BE2C (cell line): ENCODE measurements at places on chromosomes 11 and 22.

GRCh38 chr22:49140911-49141665 is 686.6 kb downstream of the BRD1 start:
- no peak for DNase-seq

GRCh38 chr11:79441461-79441875 is 638 bp upstream of the TENM4 start:
- no peak for DNase-seq

DNA sequence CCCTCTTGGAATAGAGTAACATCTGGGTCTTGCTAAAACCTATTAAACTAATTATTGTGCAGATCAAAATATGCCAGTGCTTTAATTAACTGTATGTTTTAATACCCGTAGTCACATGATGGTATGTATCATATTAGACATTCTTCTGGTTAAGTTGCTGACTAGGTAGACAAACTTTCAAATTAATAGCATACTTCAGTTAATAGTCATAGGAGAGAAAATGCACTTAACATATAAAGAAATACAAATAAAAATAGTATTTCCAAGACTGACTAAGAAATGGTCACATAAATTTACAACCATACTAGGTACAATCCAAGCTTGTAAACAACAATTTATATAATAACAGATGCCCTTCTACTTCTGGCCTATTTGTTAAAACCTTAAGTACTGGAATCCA is 7.6 kb upstream of the EXPH5 start:
- no peak for DNase-seq

DNA sequence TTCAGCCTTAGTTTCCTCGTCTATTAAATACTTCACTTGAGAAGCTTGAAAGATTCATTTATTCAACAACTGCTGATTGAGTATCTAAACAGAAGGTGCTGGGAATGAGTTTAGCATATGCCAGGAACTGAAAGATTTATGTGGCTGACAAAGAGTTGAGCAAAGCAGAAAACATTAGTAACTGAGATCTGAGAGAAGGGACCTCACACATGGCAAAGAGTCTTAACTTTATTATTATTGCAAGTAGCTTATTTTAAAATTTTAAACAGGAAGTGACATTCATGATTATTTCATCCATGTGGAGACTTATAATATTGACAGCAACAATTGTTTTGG is 133.6 kb downstream of the CASP12 start:
- no peak for DNase-seq

DNA sequence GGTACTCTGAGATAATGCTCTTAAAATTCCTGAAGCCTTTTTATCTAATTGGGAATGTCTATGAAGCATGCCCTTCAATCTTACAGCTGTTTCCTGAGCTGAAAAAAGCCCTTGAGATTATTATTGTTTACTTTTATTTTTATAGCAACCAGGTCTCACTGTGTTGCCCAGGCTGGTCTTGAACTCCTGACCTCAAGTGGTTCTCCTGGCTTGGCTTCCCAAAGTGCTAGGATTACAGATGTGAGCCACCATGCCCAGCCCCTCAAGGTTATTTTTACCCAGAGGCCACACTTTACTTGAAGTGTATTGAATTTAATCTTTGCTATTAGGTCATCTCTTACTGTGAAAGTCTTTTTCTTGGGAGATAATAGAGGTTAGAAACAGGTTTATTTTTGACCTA is 7.0 kb upstream of the SWAP70 start:
- no peak for DNase-seq

DNA sequence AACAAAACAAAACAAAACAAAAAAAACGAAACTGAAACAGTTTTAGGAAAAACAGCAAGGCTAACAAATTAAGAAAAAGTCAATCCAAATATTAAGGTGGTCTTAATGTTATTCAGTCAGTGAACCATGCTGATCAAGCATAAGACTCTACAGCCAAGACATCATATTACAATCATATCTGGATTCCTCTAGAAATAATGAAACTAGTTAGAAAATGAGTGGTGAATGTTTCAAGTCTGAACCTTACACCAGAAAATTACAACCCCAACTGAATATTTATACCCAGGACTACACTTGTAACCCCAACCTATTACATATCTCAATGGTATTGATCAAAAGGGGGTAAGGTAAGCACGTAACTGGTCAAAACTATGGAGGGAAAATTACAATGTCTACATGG is 48.8 kb downstream of the ACAT1 start:
- no peak for DNase-seq

DNA sequence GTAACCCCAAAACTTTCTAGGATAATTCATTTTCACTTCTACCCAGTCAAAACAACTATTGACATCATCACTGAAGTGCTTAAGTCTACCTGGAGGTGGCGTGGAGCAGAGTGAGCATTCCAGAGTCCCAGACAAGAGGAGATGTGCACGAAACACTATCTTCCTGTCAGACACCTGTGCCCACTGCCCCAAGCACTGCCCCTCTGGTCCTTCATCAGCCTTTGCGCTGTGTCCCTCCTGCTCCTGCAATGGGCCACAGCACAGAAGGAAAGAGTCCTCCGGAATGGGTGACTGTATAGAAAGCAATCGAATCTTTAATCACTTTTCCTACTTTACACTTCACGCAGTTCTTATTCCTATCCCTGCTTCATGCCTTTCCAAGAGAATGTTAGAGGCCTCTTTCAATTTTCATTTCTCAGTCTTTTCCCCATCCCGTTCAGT is 512 bp upstream of the GRIA4 start:
- DNase-seq, result peak; percentile 62

DNA sequence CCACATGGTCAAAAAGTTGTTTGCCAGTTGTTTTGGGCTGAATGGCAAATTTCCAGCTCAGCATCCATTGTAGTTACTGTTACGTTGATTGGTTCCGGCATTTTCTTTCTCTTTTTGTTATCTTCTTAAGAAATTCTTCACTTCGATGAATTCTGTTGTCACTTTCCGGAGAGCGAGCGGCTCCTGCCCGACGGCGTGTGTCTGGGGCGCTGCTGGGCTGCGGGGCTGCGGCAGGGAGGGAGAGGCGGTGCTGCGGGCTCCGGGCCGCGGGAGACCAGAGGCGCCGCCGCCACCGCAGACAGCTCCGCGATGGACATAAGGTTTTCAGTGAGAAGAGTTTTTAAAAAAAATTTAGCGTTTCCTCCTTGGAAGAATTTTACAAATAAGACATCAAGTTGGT is 117.4 kb downstream of the RRM1 start:
- no peak for DNase-seq

GRCh38 chr11:33375688-33376311 is 118.6 kb downstream of the HIPK3 start:
- peak; percentile 8 for DNase-seq

DNA sequence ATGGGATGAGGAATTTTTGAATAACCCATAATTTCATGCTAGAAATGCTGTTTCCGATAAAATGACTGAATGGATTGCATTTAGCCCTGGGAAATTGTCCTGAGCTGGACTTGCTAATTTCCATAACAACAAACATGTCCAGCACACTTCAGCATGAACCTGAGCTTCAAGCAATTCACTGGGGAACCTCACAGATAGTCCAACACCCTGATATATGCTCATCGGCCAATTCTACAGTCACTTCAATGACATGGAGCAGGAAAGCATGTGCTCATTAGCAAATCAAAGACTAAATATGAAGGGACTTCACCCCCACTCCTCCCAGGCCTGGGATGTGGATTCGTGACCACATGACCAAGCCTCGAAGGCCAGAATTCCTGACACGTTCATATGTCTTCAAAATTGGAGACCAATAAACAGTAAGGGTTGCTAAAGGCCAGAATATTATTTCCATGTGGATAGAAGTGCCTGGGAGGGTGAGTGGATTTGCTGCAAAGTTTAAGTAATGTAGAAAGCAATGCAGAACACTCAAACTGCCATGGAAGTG is 131.9 kb downstream of the SLC1A2 start:
- DNase-seq, result no peak

DNA sequence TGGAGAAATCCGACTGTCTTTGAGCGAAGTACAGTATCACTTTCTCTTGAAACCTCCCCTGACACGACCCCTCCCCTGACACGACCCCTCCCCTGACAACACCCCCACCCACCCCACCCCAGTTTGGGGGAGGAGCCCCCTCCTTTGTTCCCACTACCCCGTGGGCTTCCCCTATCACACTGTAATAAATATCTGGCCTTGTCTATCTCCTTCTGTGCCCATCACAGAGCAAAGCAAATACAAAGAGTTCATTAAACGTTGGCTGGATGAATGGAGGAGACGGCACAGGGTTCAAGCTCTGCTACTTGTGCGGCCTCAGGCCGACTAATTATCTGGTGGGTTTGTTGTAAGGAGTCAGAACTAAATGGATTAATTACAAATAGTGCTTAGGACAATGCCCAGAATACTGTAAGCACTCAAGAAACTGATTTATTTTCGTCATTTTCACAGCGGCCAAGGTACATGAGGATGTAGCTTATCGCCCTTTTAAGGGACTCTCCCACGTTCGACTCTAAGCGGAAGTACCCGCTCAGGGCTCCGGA is 628 bp upstream of the GGA1 start:
- DNase-seq, result no peak

- DNase-seq, result peak; percentile 45
Measured at GRCh38 chr11:45665206-45665932, at the start of gene CHST1. CHST1 (minus strand) TSS chr11:45665622; CDS start chr11:45650923, 14,699 bp downstream.

- no peak for DNase-seq
Measured at GRCh38 chr11:44917741-44918140, 32.9 kb downstream of the TP53I11 start.

DNA sequence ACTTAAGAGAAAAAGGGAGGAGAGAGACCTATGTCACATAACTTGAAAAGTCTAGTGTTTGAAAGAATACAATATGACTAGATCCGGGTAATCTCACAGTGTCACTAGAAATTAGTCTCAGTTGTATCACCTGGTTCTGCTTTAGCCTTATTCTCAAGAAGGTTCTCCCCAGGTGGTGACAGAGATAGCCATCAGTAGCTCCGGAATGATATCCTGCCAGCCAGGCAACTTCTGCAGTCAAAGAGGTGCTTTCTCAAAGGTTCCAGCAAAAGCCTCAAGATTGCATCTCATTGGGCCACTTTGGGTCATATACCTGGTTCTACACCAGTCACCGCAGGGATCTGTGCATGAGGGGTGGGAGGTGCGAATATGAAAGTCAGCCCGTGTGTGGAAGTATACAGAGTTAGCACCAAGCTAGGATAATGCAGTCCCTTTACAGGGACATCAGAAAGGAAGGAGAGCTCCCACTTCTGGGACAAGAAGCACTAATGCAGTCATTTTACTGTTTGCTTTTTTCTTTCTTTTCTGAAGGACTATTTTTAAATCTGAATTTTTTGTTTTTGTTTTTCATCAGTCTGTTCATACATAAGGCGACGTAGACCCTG is 61.1 kb downstream of the CYB5R2 start:
- no peak for DNase-seq

DNA sequence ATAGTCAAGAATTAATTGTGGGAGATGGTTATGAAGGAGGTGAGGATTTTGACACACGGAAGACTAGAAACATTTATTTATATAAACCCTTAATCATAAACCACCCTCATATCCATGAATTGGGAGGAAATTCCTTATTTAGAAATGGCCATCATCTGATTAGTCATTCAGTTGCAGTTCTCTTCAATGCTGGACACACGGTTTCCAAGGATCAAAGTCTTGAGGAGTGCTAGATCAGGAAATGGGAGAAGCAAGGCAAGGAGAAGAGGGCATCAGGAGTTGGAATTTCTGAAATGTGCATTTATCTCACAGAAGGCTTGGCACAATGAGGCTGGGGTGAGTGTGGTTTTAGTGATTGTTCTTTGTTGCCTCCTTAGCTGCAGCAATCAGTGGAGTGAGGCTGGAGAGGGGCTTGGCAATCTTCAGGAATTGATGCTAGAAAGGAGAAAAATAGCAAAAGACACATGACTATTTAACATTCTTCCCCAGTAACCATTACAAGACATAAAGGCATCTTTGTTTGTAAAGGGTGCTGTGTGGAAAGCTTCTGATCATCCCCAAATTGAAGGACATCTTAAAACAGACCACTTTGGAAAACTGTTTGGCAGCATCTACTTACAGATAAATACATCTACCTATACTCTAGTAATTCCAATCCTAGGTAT is 21.6 kb upstream of the GDPD4 start:
- no peak for DNase-seq

DNA sequence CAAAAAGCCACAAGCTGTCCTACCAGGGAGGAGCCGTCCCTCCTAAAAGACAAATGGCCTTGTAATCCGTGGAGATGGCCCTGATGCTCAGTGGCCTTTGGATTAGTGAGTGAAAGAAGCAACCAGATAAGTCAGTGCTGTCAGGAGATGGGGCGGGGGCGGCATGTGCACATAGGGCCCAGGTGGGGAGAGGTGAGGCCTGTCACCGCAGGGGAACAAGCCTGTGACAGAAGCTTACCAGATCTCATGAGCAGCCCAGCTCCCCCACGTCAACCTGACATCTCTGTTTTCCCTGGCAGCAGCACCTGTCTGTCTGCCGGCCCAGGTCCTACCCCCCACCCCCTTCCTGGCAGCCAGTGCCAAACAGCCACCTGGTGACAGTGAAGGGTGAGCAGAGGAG is 162.6 kb downstream of the BUD13 start:
- no peak for DNase-seq

- no peak for DNase-seq
Measured at GRCh38 chr11:105582497-105582896, 27.4 kb upstream of the GRIA4 start.

DNA sequence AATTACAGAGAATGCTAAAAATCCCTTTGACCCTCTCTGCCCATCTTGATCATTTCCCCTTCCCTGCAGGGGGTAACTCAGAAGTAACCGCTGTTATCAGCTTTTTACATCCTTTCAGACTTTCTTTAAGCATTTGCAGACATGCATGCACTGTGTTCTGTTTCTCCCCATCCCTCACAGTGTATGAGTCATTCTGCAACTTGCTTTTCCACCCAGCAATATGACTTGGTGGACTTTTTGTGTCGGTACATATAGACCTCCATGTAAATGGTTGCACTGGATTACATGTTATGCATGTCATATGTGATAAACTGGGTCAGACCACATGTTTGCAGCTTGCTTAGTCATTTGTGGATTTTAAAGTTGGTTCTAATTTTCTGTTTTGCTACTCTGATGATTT is 87.7 kb upstream of the NECTIN1 start:
- no peak for DNase-seq

GRCh38 chr22:17380359-17381087 is 11.3 kb downstream of the CECR2 start:
- DNase-seq, result no peak

DNA sequence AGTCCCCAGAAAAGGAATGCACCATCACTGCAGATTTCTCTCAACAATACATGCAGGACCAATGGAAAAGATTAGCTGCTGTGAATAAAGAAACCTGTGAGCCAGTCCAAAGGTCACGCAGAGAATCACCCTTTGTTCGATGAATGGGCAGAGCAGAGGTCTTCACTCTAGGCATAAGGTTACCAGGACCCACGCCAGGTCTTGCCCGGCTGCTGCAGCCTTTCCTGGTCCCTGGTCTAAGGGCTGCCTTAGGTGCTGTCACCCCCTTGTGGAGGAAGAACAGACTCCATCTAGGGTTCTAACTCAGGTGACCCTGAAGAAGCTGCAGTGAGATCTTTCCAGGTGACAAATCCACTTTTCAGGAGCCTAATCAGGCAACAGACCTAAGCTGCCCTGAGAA is 29.0 kb upstream of the NAP1L4 start:
- DNase-seq, result peak; percentile 36

- no peak for DNase-seq
Measured at GRCh38 chr11:67996051-67996450, 7.8 kb downstream of the UNC93B1 start.
